Smooth muscle cell of bladder (primary cell): ENCODE measurements at places on chromosomes 12 and 14. TPM values are rescaled to one million over a fixed set of nuclear protein-coding genes. Genes with fewer than 3 reads are reported as not detected.

NPFF gene
- total RNA-seq, result not detected in 2 replicates

IL22 gene
- not detected in 2 replicates for total RNA-seq

OTX2 gene
- total RNA-seq, result not detected in 2 replicates

FOXG1 gene
- under 0.01 TPM in 2 replicates for total RNA-seq

INF2 gene
- 20.2 and 20.8 TPM in 2 replicates for total RNA-seq
